CD4-positive, alpha-beta T cell treated with Interleukin-4 for 1 hour (primary cell): ENCODE measurements at places on chromosomes 2 and 18.

GRCh38 chr2:96485350-96485749 is 19.8 kb downstream of the NEURL3 start:
- no peak for DNase-seq

- DNase-seq = no peak
Observed at GRCh38 chr2:99636144-99637034, 146.6 kb upstream of the REV1 start.

DNA sequence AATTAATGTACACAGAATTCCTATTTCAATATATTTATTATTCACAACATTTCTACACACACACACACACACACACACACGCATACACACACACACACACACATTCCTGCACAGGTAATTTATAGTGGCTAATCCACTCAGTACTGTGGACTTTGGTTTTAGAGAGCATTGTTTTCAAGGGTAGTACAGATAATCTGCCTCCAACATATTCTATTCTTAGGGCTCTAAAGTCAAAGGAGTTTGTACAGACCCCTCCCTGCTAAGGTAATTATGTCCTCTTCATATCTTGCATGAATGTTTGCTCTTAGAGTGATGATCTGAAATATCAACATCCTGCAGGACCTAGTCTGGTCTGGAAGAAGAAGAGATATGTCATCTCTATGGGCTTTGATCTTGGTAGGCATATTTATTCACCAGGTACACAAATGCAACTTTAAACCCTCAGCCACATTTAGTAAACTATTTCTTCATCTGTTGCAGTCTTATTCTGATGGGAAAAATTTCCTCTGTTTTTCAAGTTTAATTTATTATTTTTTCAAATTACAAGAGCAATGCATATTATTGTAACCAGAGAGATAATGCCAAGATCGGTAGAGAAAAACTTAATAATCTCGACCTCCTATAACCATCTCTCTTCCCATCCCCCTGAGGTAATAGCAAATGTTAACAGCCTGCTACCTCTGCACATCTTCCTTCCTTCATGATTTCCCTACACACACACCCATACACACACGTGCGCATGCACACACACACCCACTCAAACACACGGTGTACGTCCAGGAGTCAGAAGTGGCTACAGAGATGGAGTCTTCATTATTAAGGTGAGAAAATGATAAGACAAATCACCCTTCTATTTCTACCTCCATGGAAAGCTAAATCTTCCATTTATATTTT is 18.3 kb upstream of the POLE4 start:
- DNase-seq = no peak

GRCh38 chr2:164898475-164898874 is 56.9 kb downstream of the SLC38A11 start:
- DNase-seq = no peak

GRCh38 chr2:2777213-2777612 is 446.1 kb upstream of the MYT1L start:
- no peak for DNase-seq

DNA sequence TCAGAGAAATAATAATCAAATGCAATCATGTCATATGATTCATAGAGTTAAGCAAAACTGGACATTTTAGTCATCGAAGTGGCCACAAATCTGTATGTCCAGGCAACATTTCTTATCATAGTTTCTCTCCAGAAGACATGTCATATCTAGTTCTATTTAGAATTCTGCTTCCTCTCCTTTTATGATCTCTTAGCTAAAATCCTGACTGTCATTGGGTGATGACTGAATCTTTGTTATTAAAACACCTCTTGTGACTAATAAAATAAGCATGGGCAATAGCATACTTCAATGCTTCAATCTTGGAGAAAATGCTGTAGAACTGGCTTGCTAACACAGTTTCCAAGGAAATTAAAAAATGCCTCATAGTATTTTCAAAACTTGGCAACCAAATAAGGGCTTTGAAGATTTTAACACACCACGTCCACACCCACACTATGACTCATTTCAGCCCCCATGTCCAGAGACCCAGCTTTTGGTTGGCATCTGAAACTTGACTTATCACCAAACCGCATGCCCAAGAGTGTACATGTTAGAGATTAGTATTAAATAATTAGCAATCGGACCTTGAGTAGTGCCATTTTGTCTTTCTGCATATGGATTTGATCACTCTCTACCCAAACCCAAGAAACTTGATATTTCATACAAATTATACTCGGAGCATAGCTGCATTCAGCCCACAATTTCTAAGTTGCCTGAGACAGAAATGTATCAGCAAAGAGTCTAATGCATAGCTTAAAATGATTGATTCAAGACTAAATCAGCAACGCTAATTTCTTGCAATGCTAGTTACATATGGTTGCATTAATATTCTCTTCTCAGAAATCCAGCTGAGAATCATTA is 106.5 kb upstream of the ETAA1 start:
- DNase-seq = no peak

GRCh38 chr2:10686176-10686730 is 3.5 kb downstream of the NOL10 start:
- DNase-seq = no peak
